ENCODE measurements at places on chromosomes 7 and 10.

DNA sequence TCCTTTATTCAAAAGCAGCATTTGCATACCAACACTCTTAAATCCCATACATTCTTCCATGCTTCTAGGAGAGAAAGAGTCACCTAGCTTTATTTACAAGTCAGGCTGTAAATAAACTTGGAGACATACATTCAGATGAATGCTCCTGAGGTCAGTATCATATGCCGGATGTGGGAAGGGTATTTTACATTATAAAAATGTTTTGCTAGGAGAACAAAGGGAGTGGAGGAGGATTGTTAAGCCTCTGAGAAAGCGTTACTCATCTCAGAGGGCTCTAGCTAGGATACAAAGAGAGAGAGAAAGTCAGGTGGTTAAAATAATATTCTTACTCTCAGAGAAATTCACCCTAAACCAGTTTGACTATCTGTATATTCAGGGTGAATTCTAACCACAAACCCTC, 300.9 kb upstream of the NPSR1 start:
- no peak for DNase-seq

GRCh38 chr10:117364110-117364960, 10.9 kb downstream of the PDZD8 start:
- DNase-seq: no peak

DNA sequence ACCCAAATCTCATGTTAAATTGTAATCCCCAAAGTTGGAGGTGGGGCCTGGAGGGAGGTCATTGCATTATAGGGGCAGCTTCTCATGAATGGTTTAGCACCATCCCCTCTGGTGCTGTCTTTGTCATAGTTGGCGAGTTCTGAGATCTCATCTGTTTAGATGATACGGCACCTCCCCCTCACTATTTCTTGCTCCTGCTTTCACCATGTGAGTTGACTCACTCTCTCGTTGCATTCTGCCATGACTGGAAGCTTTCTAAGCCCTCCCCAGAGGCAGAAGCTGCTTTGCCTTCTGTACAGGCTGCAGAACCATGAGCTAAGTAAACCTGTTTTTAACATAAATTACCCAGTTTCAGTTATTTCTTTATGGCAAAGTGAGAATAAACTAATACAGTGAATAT, 18.9 kb upstream of the ZNF138 start:
- no peak for DNase-seq

- DNase-seq: no peak
Measured at GRCh38 chr7:150363872-150364271, 4.8 kb upstream of the REPIN1 start.

DNA sequence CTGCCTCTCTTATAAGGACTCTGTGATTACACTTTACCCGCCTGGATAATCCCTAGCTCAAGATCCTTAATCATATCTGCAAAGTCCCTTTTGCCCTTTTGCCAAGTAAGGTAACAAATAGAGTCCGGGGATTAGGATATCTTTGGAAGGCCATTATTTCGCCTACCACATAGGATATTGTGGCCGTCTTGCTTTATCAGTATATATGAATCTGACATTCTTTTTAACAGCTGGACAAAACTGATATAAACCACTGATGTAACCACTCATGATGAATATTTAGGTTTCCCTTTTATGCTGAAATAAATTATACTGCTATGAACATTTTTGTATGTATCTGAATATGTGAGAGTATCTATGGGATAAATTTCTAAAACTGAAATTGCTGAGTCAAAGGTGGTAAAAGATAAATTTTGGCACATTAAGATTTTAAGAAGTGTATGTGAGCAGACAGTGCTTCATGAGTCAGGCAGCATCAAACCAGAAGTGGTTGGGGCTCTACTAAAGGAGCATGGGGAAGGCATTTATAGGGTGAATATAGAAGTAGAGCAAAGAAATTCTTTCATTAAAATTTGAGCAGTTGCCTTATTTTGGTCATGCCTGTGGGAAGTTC, 44.7 kb downstream of the AVL9 start:
- DNase-seq: no peak

DNA sequence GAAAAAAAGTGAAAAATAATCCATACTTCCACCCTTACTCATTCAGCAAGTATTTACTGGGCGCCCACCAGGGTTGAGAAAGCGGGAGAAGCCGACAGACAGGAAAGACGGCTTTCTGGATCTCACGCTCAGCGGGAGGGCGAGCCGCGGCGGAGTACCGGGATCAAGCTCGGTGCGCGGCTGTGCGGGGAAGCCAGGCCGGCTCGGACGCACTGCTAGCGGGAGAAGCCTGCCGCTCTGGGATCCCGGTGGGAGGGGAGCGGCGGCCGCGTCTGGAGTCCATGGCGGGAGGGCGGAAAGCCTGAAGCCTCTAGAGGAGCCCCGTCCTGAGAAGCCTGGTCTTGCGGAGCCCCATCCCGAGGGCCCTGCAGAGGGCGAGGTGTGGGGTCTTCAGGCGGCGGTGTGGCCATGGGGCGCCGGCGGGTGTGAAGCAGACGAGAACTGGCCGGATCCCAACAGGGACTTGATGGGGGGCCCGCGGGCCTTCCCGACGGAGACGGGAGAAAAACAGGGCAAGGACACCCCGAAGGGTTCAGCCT, 82.9 kb downstream of the VIPR2 start:
- DNase-seq: no peak

DNA sequence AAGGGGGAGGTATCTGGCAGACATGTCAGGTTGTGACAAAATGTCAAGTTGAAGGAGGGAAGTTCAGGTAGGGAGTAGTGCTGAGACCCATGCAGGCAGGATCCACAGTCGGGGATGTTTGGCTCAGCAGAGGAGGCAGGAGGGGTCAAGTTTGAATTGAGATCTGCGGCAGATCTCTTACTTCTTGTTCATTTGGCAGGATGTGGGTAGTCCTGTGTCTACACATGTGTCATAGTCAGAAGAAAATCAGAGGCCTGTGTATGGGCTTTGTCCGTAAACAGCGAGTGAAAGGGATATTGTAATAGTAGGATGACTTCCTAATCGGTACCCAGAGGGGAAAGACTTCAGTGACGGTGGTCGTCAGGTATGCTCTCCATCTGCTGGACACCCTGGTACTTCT, 203.8 kb upstream of the MTPN start:
- DNase-seq: no peak

DNA sequence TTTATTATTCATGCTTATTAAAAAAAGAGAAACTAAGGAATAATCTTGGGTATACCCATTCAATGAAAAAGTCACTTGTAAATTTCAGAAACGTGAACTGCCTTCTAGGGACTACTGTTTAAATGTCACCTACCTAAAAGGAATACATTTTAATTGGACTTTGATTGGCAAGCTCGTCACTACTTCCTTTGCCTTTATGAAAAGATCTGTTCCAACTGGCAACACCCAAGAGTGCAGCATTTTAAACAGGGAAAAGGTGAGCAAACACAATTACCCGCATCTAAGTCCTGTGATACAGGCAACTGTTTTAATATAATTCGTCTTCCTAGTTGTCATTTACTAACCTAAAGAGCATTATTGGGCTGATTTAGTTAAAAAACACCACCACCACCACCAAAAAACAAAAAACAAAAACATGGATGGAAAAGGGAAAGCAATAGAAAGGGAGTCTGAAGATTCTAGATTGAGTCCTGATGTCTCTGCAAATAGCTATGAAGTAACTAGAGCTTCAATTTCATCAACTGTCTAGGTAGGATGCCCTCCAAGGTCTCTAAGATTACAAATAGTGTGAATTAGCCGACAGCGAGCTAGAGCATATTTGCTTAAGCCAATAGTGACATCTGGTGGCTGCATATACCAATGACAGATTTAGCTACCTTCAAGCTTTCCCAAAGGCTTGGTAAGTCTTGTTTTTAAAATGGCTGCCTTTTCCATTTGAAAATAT, 33.8 kb upstream of the ICA1 start:
- no peak for DNase-seq

DNA sequence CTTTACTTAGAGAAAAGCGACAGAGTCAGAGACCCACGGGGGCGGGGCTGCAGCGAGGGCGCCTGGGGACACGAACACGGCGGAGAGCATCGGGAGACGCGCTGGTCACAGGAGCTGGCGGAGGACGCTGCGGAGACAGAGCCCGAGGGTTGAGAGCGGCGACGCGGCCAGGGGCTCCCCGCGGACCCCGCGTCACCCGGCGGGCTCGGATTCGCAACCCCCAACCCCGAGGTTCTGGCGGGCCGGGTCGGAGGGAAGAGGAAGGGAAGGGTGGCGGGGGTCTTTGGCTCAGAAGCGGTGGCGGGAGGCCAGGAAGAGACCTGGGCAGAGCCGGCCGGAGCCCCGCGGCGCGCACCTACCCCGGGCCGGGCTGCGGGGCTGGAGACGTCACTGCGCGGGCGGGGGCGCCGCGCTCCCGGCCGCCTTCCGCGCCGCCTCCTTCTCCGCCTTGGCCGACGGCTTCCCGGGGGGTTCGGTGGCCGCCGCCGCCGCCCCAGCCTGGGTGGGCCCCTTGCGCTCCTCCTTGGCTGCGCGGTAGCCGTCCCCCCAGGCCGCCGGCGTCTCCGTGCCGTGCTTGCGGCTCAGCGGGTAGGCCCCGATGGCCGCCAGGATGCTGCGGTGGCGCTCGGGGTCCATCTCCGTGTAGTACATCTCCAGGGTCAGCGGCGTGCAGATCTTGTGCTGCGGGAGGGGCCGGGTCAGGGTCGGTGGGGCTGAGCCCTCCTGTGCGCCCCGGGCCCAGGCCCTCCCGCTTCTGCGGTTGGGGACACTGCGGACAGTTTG, 11.1 kb downstream of the CALY start:
- DNase-seq: no peak

GRCh38 chr10:103241262-103242011, 4.2 kb upstream of the RPEL1 start:
- no peak for DNase-seq

DNA sequence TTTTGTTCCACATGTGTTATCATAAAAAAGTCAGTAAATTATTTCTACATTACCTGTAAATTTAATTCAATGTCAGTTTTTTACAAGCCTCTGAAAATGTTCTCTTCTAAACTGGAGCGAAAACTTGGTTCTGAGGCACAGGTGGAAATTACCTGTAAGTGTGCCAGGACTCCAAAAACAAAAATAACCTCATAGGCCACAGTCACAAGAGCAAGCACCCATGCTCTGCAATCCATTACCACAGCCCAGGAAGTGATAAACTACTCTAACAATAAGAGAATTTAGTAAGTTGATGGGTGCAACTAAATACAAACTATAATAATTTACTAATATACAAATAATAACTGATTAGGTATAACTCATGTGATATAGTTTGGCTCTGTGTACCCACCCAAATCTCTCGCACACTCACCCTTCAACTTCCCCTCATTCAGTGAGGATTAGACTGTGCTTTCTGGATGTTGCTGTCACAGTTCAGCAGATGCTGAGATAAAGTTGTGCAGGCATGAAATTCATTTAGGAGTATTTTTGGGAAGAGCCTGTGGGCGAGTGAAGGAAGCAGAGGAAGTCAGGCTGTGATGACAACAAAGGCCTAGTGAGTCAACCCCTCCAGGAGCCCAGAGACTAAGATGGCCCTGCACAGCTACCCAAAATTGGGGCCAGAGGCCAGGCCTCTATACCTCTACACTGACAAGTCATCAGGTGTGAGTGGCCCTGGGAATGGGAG, 16.3 kb upstream of the GIMAP6 start:
- DNase-seq: no peak

DNA sequence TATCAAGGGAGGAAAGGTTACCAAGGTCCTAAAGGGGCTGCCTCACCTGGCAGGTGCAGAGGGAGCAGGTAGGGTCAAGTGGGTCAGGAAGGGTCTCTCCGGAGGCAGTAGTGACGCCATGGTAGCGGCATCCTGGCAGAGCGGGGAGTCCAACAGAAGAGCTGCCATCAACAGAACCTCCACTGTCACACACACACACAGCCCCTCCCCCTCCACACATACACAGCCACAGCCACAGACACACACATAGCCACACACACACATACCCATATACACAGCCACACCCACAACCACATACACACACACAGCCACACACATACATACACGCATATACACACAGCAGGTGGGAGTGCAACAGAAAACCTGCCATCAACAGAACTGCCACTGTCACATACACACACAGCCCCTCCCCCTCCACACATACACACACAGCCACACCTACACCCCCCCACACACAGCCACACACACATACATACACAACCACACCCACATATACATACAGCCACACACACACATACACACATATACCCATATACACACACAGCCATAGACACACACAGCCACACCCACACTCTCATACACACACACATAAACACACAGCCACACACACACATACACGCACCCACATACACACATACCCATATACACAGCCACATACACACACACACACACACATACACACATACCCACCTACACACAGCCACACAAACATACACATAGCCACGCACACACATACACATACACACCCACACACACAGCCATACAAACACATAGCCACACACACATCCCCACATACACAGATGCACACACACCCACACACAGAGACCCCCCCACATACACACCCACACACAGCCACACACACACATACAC, 23.1 kb downstream of the KCP start:
- DNase-seq: no peak

- no peak for DNase-seq
Measured at GRCh38 chr7:2585446-2585845, 26.7 kb downstream of the IQCE start.

DNA sequence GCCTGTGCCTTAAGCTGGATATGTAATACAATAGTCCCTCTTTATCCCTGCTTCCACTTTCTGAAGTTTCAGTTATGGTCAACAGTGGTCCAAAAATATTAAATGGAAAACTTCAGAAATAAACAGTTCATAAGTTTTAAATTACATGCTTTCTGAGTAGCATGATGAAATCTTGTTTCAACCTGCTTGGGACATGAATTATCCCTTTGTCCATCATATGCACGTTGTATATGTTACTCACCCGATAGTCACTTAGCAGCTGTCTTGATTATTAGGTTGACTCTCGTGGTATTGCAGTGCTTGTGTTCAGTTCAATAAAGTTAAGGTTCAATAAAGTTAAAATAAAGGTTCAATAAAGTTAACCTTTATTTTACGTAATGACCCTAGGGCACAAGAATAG, 25.5 kb downstream of the C1GALT1 start:
- DNase-seq: no peak

DNA sequence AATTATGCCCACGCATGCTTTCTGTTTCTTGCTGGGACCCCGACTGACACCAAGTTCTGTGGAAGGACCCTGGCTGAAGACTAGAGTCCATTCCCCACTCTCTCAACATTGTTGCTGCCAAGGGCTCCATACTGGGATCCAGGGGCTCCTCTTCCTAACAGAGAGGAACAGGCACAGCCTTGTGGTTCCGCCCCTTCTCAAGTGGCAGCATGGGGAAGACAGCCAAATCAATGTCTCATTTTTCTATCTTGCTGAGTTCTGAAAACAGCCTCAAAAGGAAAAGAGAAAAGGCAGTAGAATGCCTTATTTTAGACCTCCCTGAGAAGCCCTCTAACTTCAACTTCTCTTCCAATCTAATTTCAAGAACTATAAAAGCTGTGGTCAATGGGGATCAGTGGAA, 23.7 kb upstream of the LAMB1 start:
- no peak for DNase-seq

DNA sequence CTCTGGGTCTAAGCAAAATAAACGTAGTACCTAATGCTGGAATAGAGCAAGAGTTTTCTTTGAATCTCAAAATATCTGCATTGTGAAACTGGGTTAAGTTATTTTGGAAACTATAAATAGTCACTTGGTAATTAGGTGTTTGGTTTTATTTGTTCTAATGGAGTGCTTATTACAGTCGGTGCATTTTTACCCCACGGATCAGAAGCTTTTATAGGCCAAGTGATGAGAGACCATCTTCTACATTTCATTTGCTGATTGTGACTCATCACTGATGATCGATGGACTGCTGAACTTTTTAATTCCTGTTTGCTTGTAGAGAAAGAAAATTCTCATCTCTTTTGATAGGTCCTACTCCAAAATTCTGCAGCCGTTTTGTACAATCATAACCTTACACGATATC, 28.2 kb downstream of the MGMT start:
- no peak for DNase-seq

- no peak for DNase-seq
Measured at GRCh38 chr7:133858311-133858710, 268.8 kb upstream of the LRGUK start.

Measured in activated CD8-positive, alpha-beta memory T cell treated with anti-CD3 and anti-CD28 coated beads for 24 hours (primary cell).